ENCODE measurements at places on chromosomes 7 and 10.

DNA sequence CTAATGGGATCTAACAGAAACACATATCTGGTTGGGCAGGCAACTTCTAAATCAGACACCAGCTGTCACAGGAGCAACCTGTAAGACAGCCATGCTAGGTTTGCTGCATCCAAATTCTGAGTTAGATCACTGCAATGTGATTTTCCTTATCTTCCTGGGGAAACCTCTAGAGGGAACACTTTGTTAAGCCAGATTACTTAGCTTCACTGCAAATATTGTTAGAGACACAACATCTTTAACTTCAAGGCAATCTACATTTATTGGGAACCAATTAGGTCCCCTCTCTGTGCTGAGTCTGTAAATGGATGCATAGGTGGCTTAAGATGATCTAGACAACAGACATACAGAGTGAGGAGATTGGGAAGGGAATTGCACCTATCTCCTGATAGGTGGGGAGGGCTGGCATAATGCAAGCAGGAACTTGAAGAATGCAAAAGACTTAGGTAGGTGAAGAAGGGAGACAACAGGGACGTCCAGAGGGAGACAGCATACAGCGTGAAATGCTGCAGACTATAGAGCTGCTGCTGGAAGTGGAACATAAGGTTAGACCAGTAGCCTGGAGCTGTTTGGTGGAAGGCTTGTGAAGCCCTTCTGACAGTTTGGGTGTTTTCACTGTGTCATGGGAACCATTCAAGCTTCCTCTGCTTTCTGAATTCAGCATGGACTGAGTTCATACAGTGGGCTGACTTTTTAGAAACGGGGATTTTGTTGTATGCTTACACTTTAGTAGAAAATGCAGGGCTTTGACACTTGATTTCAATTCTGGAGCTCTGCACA is 109.8 kb upstream of the ELMO1 start:
- no peak for DNase-seq

DNA sequence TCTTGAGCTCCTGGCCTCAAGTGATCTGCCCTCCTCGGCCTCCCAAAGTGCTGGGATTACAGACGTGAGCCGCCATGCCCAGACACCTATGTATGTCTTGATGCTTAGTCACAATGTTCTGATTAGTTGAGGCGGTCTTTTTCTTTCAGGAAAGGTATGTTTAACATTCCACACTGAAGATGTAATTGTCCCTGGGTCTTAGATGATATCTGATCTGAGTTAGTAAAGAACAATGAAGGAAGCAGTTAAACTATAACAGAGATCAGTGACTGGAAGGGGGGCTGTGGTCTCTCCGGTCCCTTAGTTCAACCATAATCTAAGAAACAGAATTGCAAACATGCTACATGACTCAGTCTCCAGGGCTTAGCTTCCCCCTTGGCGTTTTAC is 31.5 kb upstream of the SH2D4B start:
- no peak for DNase-seq

DNA sequence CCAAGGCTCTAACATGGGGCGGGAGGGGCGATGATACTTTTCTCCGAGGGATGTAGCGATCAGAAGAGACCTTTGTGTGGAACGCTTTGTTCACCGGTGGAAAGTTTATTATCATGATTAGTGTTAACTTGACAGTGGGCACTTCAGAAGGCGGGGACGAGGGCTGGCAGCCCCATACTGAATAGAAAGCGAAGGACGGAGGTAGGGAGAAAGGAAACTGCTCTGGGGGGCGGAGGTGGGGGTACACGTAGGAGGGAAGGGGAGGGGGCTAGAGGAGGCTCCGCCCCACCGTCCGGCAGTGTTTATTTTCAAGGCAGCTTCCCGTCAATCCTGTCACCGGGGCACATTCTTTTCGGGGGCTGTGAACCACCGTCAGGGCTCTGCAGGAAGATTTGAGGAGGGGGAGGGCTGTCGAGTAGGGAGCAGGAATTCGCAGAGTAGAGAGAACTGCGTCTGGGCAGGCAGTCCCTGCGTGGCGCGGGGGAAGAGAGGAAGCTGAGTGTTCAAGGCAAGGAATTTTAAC is 9.4 kb upstream of the NKX2-3 start:
- DNase-seq = no peak

DNA sequence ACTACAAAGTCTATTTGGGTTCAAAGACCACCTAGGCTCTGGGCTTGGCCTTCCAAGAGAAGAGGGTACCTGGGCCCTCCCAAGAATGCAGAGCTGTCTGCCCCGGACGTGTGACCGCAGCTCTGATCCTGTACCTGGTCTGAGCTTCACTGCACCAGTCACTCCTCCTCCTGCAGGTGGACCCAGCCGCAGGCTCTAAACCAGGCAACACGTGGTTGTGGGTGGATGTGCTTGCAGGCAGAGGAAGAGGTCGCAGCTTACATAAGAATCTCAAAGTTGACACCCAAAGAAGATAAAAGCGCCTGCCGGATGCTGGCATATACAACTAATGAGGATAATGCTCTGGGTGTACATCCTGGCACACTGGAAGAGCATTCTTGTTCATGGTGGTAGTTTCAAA is 9.4 kb upstream of the PFKP start:
- no peak for DNase-seq

DNA sequence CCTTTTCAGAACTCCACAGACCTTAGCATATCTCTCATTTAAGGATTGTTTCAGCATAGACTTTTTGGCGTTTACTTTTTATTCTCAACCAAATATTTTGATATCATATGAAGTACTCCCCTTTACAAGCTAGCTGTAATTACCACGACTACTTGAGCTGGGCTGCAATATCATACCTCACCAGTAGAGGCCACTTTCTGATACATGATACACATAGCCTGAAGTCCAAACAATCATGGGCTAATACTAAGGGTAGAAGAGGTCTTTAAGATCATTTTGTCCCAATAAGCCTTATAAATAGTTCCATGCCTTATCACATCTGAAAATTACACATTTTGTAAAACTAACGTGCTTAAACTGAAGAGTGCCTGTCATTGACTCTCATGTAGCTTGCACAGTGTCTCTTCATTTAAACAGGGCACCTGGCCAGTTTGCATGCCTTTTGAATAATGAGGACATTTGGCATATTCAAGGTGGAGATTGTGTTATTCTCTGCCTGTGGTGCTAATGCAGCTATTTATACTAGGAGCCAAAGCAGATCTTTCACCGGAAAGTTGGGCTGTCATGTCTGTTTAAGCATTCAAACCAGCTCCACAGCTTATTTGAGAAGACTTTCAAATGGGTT is 403.7 kb upstream of the ZMIZ1 start:
- DNase-seq = no peak

DNA sequence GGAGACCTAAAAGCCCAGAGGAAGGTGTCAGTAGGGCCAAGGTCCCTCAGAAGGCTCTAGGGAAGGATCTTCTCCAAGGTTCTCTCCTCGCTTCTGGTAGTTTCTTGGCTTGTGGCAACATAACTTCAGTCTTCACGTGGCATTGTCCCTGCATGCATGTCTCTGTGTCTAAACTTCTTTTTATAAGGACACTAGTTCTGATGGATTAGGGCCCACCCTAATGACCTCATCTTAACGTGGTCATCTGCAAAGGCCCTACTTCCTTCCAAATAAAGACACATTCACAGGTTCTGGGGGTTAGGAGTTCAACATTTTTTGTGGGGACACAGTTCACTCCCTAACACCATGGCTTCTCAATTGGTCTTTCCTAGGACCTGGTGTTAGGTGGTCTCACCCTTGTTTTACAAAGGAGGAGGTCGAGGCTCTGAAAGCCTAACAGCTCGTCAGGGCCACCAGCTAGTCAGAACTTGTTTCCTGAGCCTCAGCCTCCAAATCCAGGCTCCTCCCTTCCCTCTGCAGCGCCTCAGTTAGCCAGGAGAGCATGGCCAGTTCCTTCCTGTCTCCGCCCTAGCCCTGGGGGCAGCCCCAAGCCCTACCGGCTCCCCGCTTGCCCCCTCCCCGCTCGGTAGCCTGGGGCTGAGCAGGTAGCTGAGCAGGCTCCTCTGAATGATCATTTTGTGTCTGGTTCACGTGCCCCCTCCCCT is 109.7 kb upstream of the PPIF start:
- DNase-seq = no peak

- no peak for DNase-seq
Measured at GRCh38 chr7:79714081-79714480, 260.6 kb upstream of the MAGI2 start.

DNA sequence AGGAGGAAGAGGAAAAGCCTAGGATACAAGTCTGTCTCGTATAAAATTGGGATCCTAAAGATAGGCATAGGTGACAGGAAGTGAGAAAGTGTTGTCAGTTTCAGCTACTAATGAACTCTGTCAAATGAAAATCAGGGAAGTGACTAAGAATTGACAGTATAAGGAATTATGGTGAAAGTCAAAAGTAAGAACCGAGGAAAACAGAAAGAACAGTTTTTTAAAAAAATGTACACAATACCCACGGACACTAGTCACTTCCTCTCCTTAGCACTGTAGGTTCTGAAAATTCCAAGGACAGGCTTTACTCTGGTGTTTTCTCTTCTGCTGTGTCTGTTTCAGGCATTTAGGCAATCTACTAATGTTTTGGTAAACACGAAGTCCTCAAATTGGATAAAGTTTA is 42.3 kb downstream of the ATAD1 start:
- DNase-seq = no peak

- DNase-seq = no peak
Measured at GRCh38 chr10:78609976-78610375, 458.8 kb upstream of the ZMIZ1 start.

DNA sequence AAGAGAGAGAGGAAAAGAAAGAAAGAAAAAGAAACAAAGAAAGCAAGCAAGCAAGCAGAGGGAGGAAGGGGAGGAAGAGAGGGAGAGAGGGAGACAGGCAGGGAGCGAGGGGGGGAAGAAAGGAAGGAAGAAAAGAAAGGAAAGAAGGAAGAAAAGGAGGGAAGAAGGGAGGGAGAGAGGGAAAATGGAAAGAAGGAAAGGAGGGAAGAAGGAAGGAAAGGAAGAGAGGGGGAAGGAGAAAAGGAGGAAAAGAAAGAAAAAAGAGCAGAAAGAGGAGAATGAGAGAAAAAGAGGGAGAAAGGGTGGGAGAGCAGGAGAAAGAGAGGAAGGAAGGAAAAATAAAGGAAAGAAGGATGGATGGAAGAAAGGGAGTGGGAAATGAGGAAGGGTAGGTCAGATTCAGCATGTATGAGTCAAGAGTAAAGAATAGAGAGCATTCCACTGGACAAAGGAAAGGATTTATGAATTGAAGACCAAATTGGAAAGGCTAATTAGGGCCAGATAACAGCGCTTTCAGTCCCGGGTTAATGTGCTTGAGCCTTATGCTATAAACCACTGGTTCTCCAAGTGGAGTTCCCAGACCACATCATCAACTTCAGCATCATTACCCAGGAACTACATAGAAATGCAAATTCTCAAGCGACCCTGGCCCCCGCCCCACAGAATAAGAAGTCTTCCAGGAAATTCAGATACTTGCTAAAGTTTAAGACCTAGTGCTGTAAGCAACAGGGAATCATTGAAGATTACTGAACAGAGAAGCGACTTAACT is 85.1 kb downstream of the C10orf90 start:
- no peak for DNase-seq

DNA sequence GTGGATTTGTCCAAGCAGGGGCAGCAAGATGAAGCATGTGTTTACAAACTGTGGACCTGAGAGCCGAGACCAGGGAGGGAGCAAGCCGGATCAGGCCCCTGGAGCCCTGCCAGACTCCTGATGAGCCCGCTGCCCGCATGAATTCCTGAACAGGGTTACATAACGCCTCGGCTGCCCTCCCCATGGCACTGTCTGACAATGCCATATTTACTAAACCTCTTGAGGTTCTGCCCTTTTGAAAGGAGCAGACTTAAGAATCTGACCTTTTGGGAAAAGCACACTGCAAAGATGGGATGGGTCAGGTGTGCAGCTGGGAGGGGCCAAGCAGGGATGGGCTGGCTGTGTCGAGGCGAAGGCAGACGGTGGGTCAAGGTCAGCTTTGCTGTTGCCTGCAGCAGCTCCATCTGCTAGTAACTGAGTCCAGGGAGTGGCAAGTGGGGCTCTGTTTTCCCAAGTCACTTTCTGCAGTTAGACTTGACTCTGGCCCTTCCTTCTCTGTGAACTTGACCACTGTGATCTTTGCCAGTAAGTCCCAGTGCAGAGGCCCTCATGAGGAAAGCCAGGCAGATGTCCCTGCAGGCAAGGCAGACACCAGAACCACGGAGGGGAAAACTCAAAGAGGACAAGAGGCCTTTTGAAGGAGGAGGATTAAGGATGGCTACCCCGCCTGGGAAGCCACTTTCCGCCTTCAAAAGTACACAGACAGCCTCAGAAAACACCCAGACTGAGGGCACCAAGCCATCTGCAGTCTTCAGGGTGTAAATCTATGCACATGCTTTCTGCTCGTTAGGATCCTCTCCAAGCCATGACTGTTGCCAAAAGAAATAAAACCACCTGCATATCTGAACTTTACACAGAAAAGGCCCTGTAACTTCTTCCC is 175.8 kb downstream of the TNS3 start:
- DNase-seq = no peak

All from stimulated activated CD4-positive, alpha-beta T cell treated with anti-CD3 and anti-CD28 coated beads, Interleukin-15, amount 100 ng/mL, for 1 hour (primary cell).